ENCODE measurements at places on chromosomes 1 and 21. TPM values are rescaled to one million over a fixed set of nuclear protein-coding genes. Genes with fewer than 3 reads are reported as not detected.

DNA sequence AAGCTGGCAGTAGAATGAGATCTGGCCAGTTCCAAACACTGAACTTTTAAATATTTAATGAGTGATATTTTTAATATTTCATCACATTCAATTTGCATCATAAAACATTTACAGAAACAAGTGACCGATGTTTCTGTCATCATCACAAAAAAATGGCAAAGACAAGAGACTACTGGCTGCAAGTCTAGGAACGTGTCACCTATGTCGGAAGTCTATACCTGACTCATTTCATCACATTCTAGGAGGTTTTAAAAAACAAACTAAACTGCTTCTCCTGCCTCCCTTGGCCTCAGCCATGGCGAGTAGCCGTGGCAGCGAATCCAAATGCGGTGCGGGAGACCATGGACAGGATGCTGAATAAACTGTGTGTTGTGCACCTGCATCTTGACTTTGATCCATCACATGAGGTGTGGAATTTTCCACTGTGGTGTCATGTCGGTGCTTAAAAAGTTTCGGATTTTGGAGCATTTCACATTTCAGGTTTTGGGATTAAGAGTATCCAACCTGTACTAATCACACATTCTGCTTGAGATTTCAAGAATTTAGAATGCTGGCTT lies 43.1 kb downstream of the CLSTN1 start:
- DNase-seq: no peak

- peak; percentile 44 for DNase-seq
These were observed 1.8 kb downstream of the PTTG1IP start for GRCh38 chr21:44871576-44872269.

- peak; percentile 33 for DNase-seq
These were observed at the start of gene ZBTB7B for GRCh38 chr1:155002464-155003226. Gene ZBTB7B, plus strand, starts transcription at chr1:155002802. Its CDS starts 11,859 bp downstream, at chr1:155014661.

DNA sequence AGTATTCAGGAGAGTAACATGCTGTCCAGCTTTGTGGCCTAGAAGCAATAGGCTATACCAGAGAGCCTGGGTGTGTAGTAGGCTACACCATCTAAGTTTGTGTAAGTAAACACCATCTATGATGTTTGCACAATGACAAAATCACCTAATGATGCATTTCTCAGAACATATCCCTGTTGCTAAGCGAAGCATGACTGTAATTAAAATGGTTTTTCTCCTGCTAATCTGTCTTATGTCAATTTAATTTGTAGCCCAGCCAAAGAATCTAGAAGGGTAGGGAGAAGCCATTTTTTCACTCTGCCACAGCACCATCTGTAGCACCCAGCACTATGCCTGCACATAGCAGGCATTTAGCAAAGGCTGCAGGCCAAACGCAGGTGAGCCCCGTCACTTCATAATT lies 2.0 kb upstream of the TTC24 start:
- DNase-seq: no peak

GRCh38 chr1:10338047-10338446 lies 60.8 kb upstream of the PGD start:
- peak; percentile 7 for DNase-seq

DNA sequence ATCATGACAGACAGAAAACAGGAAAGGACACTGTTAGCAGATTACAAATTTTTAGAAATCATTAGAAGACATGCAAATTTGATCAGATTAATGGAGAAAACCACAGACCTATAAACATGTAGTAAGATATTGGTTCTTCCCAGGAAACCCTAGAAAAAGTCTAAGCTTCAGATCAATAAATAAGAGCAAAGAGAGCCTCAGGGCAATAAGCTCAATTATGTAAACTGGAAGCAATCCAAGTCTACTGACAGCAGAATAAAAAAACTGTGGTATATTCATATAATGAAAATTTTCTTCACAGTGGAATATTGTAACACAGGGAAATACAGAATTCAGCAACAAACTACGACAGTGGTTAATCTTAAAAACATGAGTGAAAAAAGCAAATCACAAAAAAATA lies 36.3 kb downstream of the NRDC start:
- DNase-seq: no peak

GRCh38 chr1:6988796-6989195 lies 203.5 kb downstream of the CAMTA1 start:
- no peak for DNase-seq

DNA sequence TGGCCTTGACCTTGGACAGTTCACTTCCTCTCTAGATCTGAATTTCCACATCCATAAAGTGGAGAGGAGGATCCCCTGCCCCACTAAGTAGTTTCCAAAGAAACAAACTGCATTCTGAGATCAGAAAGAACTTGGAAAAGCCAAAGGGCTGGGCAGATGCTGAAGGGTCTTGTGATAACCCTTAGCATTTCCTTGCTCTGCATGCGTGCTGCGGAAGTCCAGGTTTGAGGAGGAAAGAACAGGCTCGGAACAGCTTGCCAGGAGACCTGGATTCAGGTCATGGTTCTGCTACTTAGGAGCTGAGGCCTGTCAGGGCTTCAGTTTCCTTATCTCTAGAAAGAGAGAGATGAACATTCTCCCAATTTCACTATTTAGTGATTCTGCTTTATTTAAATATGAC lies 27.2 kb downstream of the IGFN1 start:
- DNase-seq: no peak

GRCh38 chr1:58528518-58528917 lies 18.0 kb downstream of the OMA1 start:
- DNase-seq: peak; percentile 19

GRCh38 chr1:109959974-109960744 lies 24.4 kb upstream of the AHCYL1 start:
- peak; percentile 88 for DNase-seq

DNA sequence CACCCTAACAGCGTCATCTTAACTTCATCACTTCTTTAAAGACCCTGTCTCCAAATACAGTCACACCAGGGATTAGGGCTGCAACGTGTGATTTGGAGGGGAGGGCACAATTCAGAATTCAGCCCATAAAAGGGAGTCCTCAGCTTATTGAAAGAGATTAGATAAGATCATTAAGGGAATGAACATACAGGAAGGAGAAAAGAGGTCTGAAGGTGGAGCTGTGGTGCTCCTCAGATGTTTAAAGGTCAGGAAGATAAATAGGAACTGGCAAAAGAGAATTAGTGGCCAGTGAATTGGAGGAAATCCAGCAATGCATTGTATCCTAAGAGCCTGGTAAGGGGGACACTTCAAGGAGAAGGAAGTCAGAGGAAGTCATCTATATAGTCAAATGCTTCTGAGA lies 113.5 kb downstream of the PROX1 start:
- DNase-seq: no peak

DNA sequence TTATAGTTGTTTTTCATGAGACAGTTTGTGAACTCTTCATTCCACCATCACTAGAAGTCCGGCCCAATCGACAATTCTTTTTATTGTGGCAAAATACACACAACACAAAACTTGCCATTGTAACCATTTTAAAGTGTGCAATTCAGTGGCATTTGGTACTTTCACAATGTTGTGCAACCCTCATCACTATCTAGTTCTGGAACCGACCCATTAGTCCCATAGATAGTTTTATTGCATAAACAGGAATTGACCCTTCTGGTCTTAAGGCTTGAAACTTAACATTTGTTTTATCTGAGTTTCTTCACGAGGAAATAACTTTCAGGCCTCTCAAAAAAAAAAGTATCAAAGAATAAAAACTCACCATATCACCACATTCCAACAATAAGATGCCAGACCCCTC lies 8.8 kb upstream of the PPIE start:
- no peak for DNase-seq

- DNase-seq: no peak
These were observed 4.0 kb upstream of the PDE9A start for GRCh38 chr21:42649122-42650032.

DNA sequence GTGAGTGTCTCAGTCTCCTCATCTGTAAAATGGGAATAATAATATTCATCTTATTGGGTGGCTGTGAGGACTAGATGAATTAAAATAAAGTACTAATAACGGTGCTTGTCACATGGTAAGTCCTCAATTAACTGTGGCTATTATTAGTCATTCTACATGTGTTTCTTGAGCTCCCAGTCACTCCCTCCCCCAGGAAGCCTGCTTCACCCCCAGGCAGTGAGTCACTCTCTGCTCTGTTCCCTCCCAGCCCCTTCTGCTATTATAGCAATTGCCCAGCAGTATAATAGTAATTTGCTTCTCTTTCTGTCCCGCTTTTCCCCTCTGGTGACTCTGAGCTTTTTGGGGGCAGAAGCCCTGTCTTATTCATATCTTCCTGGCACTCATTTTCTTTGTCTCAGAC lies 102.0 kb downstream of the BEND5 start:
- DNase-seq: no peak

DNA sequence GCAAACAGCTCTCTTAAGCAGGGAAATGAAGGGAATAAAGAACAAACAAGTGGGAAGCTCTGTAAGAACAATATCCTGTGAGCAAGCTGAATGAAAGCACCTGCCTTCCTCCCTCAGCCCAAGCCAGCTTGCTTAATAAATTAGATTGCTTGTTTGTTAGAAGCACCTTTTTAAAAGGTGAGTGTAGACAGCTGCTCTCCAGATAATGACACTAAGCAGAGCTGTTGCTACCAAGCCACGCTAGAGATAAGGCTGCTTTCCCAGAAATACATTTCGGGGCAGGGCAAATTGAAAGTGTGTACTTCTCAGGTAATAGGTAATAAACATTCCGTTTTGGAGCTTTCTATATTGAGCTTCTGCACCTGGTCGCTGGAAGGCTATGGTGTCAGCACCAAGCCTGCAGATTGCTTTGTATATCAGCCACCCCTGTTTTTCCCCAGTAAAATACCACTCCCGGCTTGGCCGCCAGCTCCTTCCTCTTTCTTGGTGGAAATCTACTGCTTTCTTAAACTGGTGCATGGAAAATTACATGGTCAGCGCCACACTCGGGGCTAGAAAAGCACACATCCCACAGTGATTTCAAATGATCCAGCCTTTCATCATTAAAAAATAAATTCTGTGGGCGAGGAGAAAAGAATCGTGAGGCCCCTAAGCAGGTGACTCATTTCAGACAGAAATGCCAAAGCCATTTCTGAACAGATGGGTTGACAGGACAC lies 151.3 kb downstream of the ETS2 start:
- DNase-seq: no peak

- no peak for DNase-seq
These were observed 3.1 kb downstream of the BACE2 start for GRCh38 chr21:41170859-41171609.

GRCh38 chr1:3515774-3516480 lies 61.5 kb downstream of the ARHGEF16 start:
- DNase-seq: no peak

DNA sequence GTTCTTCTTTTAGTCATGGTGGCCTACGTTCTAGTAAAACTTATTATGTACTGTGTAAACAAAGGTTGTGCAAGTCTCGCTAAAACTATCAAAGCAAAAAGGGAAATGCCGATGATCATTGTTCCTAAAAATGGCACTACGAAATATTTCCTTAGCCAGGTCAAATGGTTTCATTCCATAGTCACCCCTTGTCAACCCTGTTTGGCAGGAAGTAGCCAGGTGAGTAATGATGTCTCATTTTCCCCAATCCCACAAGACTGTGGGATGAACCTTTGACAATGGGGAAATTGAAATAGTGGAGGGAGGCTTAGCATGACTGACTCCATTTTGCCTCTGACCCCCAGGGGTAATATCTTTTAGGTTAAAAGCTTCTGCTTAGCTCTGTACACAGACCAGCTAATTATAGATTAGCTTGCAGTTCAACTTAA lies 5.6 kb upstream of the REN start:
- no peak for DNase-seq

GRCh38 chr1:92653605-92654381 lies 131.1 kb downstream of the EVI5 start:
- DNase-seq: no peak

DNA sequence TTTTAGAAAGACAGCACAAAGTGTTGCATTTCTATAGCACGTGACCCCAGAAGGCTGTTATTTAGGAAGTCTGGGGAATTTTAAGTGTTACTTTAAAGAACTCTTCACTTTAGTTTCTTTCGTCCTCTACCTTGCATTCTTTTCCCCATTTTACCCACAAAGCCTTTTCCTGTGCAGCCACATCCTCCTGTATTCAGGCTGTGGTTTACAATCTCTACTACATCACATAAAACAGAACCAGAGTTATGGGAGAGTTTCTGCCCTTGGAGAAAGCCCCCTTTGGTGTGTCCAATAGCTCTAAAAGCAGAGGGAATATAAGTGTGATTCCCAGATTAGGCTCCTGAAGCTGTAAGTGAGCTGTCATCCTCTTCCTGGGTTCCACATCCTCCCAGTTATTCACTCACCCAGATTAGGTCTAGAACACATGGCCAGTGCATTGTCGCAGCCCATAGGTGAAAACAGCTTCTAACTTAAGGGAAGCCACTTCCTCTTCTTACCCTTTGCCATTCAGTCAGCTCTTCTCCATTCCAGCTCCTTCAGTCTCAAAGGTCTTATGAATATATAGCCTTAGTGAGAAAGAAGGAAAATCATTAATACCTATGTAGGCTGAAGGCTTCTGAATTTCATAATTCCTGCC lies 171.1 kb downstream of the PIGK start:
- no peak for DNase-seq

GRCh38 chr1:230186003-230186863 lies 119.2 kb downstream of the GALNT2 start:
- DNase-seq: peak; percentile 31

GRCh38 chr21:40562242-40563002 lies 284.5 kb downstream of the DSCAM start:
- DNase-seq: no peak

- no peak for DNase-seq
These were observed 101.5 kb downstream of the SCCPDH start for GRCh38 chr1:246825557-246826175.

- no peak for DNase-seq
These were observed 153.7 kb downstream of the PDE4B start for GRCh38 chr1:65946376-65946775.

- DNase-seq: no peak
These were observed 13.0 kb downstream of the RIMS3 start for GRCh38 chr1:40652468-40652867.

GRCh38 chr21:39084073-39084472 lies 99.2 kb downstream of the PSMG1 start:
- DNase-seq: no peak

GRCh38 chr1:157198619-157199420 lies 60.6 kb upstream of the ETV3 start:
- no peak for DNase-seq

DBT gene
- 5.5 TPM for total RNA-seq

CCDC185 gene
- total RNA-seq: not detected

LRRC53 gene
- not detected for total RNA-seq

GJA9 gene
- not detected for total RNA-seq

CYYR1 gene
- 0.05 TPM for total RNA-seq

UFC1 gene
- 124 TPM for total RNA-seq

MRPL20 gene
- total RNA-seq: 136 TPM

TRIM67 gene
- 0.07 TPM for total RNA-seq

LIPI gene
- total RNA-seq: not detected

PER3 gene
- 0.92 TPM for total RNA-seq

OR2L5 gene
- total RNA-seq: not detected

GBP7 gene
- not detected for total RNA-seq

OR2G6 gene
- not detected for total RNA-seq
